ENCODE measurements at places on chromosomes 1 and 21.
A peak's percentile ranks its signal among the peaks of the same experiment; 100 is the strongest.

- peak; percentile 57 for DNase-seq
Observed at GRCh38 chr1:37602750-37603694, 7.3 kb upstream of the GNL2 start.

DNA sequence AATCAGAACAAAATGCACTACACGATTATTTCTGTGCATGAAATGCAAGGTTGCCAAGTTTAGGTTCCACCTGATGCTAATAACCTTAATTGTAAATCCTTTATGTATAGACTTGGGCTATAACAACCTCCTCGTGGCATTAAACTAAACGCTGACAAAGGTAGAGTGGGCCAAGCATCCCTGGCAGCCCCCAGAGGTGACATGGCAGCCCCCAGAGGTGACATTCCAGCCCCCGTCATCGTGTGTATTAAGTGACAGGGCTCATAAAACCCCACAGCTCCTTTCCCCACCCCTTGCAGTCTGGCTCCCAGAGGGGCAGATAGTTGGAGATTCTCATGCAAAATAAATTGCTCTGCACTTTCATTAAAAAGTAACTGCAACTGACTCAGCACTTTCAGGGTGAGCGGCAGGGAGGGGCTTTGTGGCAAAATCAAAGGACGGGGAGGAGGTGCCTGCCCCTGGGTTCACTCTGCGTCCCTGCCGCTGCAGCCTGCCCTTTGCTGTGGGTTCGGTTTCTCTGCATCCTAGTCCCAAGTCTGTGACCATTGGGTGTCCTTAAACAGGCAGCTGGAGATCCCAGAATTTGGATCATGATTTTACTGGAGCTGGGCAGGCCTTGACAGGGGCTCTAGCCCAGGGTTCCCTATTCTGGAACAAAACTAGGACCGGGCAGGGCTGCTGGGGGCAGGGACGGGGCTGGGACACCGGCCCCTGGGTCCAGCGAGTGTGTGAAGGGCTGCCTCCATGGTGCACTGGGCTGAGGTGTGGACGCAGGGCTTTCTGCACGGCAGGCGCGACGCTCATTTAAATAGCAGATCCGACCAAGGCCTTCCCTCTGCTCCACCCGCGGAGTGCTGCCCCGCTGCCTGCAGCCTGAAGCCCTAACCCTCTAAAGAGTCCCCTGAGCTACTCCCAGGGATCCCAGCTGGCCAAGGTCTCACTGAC lies 234.9 kb upstream of the VAMP3 start:
- DNase-seq: peak; percentile 80

DNA sequence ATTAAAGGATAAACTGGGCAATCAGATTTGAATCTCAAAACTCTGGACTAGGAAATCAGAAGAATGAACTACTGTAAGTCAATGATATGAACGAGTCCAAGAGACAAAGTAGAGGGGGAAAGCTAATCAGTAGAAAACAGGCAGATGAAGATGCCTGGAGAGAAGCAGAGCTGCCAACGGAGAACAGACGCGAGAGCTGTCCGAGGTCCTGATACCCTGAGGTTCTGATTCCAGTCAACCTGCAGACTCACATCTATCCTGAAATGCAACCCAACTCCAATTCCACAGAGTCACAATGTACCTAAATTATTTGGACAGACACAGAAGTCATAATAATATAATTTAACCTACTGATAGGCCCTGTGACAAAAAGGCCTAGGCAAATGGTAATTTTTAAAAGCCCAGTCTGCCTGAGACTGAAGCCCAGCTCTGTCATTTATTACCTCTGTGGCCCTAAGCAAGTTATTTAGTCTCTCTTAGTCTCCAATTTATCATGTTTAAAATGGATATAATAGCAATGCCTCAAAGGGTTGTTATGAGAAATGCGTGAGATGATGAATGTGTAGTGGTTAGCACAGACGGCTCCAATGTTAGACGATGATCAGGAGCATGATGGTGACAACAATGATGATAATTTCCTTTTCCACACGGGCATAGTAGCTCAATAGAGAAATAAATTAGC lies 33.4 kb downstream of the RGS7 start:
- DNase-seq: peak; percentile 63

GRCh38 chr1:196558411-196558810 lies 49.8 kb downstream of the KCNT2 start:
- no peak for DNase-seq

- DNase-seq: no peak
Observed at GRCh38 chr1:61254634-61255357, 172.4 kb downstream of the NFIA start.

DNA sequence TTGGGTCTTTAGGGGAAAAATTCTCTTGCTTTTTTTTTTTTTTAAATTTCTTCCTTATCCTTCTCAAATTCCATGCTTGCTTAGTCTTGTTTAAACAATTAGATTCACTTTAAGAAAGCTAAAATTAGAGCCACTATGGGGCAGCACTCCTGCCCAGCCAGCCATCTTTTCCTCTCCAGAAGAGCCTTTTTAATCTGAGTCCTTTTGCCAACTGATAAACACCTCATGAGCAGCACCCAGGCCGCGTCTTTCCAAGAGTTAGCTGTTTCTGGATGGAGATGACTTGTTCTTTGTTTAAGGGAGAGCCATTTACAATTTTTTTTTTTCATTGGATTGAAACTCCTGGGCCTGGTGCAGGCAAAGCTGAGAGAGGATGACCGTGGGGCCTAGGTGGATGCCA lies 53.3 kb upstream of the TSPAN2 start:
- DNase-seq: no peak

GRCh38 chr21:29297483-29298347 lies 1.0 kb upstream of the BACH1 start:
- no peak for DNase-seq

GRCh38 chr1:187959062-187959461 lies 1130.3 kb downstream of the PLA2G4A start:
- DNase-seq: no peak

GRCh38 chr1:69913977-69914376 lies 291.4 kb downstream of the LRRC40 start:
- no peak for DNase-seq

GRCh38 chr1:83043244-83043643 lies 955.7 kb downstream of the TTLL7 start:
- no peak for DNase-seq

- no peak for DNase-seq
Observed at GRCh38 chr1:220099826-220100225, 5.9 kb downstream of the IARS2 start.

DNA sequence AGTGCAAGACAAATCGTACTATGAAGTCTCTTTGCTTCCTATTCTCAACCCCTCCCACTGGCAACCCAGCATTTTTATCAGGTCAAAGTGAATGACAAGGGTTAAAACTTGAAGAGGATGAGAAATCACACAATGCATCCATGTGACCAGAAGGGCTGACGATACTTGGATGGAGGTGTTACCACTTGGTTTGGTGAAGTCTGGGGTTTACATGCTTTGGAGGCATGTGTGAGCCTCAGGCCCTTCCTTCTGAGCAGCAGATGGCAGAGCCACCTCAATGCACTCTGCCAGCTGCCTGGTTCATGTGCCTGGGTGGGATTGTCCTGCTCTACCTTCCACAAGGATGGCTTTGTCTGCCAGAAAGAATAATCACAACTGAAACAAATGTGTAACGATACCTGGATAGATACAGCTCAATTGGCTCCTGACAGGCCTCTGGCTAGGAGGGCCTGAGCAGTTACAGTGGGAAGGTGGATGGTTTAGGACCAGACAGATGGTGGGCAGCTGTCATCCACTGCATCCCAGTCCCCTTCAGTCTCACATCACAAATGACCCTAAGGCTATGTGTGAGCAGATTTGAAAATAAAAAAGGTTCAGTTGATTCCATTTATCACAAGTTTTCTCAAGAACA lies 51.5 kb upstream of the CNIH3 start:
- DNase-seq: no peak

- no peak for DNase-seq
Observed at GRCh38 chr1:68453060-68453670, 3.4 kb upstream of the RPE65 start.

- DNase-seq: no peak
Observed at GRCh38 chr1:14513111-14513510, 85.4 kb upstream of the KAZN start.

DNA sequence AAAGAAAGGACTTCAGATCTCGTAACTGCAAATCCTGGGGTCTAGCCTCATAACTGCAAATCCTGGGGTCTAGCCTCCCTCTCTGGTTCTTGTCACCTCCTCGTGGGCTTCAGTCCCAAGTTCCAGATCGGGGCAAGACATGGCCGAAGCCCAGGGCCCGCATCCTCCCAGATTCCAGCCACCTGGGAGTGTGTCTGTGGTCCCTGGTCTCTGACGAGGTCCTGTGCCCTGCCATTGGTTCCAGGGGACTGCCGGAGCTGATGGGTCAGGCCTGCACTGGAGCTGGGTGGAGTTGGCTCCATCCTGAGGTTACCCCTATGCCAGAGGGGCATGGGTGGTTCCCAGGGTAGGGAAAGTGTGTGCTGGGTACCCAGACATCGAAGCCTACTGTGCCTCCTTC lies 17.7 kb upstream of the C1orf174 start:
- no peak for DNase-seq

- DNase-seq: no peak
Observed at GRCh38 chr1:208159555-208160258, 84.5 kb downstream of the PLXNA2 start.
